ENCODE measurements at places on chromosomes 1 and 21.

- no peak for DNase-seq
Observed at GRCh38 chr1:117574161-117574835, 31.6 kb upstream of the TENT5C start.

DNA sequence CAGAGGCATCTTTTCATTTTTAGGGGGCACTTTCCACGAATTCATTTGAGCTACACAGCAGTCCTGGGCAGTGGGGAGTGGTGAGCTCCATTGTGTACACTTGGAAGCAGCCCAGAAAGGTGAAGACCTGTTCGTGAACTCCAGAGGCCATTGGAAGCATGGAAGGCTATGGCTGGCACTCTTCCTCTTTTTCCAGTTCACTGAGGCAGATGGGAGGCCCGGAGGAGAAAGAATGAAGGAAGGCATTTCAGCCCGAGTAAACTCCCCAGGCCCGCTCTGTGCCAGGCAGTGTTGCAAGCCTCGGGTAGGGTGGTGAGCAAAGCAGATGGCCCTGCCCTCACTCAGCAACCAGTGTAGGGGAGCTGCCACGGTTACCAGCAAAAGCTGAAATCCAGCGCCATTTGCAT, 673 bp upstream of the DHCR24 start:
- no peak for DNase-seq

DNA sequence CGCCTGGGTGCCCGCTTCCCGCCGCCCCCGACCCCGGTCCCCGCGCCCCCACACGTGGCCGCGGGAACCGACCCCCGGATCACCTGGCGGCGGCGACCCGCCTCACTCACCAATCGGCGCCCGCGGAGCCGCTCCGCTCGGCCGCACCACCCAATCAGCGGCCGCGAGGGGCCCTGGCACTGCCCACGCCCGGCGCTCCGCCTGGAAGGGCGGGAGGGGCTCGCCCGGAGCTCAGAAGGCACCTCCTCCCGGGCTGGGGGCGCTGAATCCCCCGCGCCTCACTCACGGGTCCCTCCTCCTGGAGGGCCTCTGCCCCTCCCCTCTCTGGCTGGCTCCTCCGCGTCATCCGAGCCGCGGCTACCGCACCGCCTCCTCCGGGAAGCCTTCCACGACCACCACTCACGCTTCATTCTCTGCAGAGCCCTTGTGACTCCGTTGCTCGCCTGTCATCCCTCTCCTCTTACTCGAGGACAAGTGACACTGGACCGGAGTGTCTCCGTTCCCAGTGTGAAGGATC, 374 bp downstream of the SH2D5 start:
- peak; percentile 65 for DNase-seq

- no peak for DNase-seq
Observed at GRCh38 chr1:209116705-209117104, 466.8 kb upstream of the CAMK1G start.

GRCh38 chr1:43991200-43991475, 261 bp upstream of the CCDC24 start:
- DNase-seq = no peak

GRCh38 chr1:150302338-150302737, 8.7 kb downstream of the MRPS21 start:
- DNase-seq = no peak

GRCh38 chr21:43886565-43886964, 21.5 kb downstream of the AGPAT3 start:
- DNase-seq = no peak

DNA sequence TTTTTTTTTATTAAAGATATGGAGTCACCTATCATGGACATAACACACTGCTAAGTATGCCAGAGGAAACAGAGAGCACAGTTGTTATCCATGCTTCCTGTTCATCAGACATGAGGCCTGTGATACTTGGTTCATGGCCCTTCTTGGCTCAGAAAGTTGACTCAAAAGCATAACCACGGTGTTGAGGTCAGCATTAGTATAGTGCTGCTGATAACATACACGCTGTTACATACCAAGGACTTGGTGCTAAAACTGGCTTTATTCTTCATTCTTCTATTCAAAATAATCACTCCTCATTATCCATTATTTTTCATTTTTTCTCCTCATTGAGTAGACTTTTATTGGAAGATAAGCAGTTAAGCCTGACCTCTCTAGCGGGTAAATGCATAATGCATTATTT, 464.1 kb downstream of the ADGRL2 start:
- no peak for DNase-seq

- DNase-seq = no peak
Observed at GRCh38 chr1:203769505-203770343, 4.7 kb downstream of the LAX1 start.

DNA sequence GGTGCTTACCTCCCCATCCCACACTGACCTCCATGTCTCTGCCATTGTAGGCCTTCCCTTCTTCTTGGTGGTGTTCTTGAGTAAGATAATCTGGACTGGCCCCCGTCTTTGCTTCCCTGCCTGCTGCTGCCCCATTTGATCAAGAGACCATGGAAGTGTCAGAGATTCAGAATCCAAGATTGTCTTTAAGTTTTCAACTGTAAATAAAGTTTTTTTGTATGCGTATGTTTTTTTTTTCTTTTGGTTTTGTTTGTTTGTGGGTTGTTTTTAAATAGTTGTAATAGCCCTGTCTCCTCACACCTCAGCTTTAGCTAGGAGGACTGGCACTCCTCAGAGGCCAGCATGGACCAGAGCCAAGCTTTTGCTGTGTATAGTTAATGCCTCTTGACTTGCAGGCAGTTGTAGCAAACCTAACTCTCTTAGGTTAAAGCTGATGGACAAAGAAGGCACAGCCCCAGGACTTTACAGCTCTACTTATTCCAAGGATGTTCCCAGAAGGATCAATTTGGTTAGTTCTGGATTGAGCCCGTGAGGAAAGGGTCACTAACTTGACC, 5.6 kb upstream of the YBX1 start:
- no peak for DNase-seq

GRCh38 chr1:45563843-45564242, 13.2 kb downstream of the AKR1A1 start:
- no peak for DNase-seq

DNA sequence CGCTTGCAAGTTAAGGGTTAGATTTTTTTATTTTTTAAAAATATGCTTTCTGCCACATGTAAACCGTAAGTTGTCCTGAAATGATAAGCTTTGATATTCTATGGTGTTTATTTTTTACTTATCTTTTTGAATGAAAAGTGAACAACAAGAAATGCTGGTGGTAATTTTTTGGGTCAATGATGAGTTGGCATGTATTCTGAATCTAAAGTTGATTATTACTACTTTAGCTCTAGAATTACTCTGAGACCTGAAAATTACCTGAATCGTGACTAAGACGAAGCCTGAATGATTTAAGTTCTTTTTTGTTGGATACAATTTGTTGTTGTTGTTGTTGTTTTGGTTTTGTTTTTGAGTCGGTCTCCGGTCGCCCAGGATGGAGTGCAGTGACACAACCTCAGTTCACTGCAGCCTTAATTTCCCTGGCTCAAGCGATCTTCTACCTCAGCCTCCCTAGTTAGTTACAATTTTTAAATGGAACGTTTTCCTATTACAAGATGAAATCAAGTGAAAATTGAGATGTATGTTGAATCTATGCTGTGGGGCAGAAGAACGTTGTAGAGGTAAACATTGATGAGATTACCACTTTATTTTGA, 941 bp downstream of the RABGGTB start:
- DNase-seq = no peak

DNA sequence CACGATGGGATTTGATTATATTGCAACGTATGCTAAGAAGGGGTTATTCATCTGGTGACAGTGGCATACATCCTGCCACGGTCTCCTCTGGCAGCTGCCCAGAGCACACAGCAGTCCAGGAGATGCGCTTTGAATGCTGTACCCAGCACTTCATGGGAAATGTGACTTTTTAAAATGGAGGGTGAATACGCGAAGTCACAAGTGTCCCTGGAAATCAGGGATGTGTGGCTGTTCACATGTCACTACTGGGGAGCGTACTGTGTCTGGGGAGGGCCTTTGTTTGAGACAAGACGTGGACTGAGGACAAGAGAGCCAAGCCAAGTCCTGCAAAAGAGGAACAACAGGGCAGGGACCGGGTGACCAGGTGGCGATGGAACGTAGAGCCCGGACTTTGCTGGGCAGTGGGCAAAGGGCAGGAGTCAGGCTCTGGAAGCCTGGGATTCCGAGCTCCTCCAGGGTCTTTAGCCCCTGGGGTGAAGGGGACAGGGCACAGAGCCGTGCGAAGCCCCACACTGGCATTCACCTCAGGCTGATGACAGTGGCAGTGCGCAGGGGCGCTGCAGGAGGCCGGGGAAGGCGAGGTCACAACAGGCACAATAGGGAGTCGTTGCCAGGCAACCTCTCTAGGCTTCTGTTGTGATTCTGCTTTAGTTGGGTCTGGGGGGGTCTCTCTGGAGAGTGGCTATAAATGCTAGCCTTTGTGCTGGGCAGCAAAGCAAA, 11.4 kb upstream of the ZBTB21 start:
- no peak for DNase-seq

DNA sequence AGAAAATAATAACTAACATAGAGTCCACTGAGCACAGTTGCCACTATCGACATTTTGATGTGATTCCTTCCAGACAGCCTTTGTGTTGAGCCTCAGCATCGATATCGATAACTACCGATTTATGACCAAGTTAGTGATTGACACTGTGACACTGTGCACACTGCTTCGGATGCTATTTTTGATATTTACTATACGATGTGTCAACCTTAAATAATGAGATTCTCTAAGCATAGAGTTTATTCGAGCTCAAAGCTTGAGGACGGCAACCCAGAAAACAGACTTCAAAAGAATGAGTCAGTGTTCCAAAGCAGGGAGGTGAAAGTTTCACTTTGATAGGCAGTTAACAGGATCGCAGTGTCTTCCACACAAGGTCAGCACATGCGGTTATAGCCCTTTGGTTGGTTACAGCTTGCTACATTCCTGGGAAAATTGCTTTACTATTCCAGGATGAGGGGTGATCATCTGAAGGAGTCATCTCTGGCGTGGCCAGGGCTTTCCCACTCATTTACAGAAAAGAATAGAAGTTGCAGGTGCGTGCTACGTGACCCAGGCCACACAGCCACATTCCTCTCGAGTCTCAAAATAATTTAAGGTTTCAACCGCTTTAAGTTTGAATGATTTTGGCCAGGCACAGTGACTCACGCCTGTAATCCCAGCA, 53.6 kb upstream of the EFHD2 start:
- DNase-seq = peak; percentile 34

DNA sequence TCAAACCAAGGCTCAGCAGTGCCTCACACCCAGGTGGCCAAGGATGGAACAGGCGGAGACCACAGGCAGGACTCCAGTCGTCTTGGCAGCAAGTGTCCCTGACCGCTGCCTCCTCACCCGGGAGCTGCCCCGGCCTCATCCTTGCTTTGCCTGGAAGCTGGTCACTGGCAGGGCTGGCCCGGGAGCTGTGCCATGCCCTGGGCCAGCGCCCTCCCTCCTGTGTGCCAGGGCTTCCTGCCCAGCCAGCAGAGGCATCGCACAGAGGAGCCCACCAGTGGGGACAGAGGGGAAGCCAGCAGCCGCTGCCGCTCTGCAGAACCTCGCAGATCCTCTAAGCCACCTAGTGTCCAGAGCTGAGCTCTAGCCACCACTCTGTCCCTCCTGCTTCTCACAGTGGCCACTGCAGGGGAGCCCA, 7.8 kb downstream of the CASZ1 start:
- no peak for DNase-seq

DNA sequence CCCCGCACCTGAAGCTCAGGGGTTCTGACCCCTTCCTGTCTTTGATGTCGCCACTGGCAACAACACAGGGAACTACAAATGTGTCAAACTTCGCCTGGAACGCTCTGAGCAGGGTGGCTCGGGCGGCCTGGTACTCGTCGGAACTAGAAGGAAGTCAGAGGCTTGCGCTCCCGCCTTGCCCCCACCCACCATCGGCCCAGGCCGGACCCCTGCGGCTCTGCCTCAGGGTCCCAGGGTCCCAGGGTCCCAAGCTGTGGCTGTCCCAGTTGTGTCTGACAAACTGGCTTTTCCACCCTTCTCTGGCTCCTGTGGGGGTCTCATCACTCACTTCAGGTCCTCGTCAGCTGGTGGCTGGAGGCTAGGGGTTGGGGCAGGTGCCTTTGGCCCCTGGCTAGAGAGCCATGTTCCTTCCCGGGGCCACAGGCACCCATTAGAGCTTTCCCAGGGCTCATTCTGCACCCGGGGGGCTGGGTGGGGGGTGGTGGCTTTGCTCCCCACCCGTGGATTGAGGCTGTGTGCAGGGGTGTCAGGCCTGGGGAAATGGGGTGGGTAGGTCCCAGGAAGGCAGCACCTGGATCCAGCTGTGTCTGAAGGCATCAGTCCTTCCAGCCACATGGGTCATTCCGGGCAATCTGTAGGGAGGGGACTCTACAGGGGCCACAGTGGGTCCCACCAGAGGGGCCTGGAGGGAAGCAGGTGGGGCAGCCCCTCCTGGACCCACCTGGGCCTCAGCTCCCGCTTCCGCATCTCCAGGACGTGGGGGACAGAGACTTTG, 8.0 kb upstream of the TMEM52 start:
- DNase-seq = no peak

DNA sequence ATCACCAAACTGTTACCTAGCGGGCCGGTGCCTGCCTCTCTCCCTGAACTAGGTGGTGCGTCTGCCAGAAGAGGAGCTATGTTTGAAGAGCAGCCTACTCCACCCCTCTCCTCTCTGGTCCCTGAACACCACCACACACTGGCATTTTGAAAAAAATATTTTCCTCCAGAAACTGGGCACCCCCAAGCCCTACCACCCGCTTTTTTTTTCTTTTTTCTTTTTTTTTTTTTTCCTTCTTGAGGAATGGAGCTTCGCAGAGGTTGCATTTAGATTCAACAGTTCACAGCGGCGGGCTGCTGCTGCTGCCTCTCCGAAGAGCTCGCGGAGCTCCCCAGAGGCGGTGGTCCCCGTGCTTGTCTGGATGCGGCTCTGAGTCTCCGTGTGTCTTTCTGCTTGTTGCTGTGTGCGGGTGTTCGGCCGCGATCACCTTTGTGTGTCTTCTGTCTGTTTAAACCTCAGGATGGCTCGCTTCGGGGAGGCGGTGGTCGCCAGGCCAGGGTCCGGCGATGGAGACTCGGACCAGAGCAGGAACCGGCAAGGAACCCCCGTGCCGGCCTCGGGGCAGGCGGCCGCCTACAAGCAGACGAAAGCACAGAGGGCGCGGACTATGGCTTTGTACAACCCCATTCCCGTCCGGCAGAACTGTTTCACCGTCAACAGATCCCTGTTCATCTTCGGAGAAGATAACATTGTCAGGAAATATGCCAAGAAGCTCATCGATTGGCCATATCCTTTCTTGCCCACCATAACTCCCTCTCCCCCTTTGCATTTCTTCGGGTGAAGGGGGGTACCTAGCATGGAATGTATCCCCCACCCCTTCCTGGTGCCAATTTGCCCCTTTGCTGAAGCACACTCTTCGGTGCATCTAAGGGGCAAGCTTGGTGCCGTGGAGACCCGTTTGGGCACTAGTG, at the start of gene CACNA1E:
Gene CACNA1E (plus strand): TSS at position 233 of the 911 bp plus-strand sequence. CDS start 228 bp downstream, at position 461.
- no peak for DNase-seq
